ENCODE measurements at places on chromosomes 16 and 17. TPM values are rescaled to one million over a fixed set of nuclear protein-coding genes. Genes with fewer than 3 reads are reported as not detected.

DNA sequence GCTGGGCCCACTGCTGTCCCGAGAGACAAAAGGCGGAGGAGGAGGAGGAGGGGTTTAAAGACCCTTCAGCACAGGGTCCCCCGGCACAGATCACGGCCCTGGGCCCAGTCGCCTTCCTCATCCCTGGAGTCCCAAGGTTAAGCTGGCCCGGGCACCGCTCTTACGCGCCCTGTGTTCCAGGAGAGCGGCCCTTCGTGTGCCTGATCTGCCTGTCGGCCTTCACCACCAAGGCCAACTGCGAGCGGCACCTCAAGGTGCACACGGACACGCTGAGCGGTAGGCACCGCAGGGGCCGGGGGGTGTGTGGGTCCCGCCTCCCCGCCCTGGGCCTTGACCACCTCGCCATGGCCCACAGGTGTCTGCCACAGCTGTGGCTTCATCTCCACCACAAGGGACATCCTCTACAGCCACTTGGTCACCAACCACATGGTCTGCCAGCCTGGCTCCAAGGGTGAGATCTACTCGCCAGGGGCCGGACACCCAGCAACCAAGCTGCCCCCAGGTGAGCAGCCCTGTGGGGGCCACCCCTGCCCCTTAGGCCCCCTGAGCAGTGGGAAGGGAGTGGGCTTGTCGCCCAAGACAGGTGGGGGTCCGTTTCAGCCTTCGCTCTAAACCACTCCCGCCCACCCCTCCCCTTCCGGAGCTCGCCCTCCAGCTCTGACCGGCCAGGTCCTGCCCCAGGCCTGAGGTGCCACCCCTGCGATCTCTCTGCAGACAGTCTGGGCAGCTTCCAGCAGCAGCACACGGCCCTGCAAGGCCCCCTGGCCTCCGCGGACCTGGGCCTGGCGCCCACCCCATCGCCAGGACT lies 37.6 kb upstream of the ZC3H18 start:
- no peak for DNase-seq

DNA sequence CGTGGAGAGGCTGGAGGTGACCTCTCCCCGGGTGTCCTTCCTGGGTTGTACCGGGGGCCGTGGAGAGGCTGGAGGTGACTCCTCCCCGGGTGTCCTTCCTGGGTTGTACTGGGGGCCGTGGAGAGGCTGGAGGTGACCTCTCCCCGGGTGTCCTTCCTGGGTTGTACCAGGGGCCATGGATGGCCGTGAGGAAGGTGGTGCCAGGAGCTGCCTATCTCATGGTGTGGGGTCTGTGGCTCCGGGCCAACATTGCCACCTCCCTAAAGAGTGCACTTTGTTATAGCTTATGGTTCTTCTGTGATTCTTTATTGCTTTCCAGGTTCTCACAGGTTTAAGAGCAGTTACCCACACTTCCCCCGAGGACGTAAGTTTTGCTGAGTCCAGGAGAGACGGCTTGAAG lies 86.3 kb upstream of the ZNF750 start:
- DNase-seq: no peak

GRCh38 chr16:77788181-77789084 lies at the start of gene VAT1L:
VAT1L (plus strand) TSS chr16:77788564; CDS start chr16:77788683, 119 bp downstream.
- no peak for DNase-seq

DNA sequence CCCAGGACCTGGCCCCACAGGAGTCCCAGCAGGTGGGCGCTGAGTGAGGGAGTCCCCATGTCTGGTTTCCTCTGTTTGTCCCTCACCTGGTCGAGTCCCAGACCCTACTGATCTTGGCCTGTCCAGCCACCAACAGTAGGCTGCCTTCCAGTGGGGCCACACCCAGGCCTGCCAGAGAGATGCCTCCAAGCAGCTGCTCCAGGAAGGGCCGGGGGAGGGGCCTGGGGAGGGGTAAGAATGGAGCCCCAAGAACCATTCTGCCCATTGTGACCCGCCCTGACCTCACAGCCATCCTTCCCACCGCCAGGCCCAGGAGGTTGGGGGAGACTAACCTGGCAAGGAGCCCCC lies 736 bp downstream of the SPATA20 start:
- DNase-seq: no peak

GRCh38 chr17:35155246-35155645 lies 7.6 kb downstream of the UNC45B start:
- no peak for DNase-seq

DNA sequence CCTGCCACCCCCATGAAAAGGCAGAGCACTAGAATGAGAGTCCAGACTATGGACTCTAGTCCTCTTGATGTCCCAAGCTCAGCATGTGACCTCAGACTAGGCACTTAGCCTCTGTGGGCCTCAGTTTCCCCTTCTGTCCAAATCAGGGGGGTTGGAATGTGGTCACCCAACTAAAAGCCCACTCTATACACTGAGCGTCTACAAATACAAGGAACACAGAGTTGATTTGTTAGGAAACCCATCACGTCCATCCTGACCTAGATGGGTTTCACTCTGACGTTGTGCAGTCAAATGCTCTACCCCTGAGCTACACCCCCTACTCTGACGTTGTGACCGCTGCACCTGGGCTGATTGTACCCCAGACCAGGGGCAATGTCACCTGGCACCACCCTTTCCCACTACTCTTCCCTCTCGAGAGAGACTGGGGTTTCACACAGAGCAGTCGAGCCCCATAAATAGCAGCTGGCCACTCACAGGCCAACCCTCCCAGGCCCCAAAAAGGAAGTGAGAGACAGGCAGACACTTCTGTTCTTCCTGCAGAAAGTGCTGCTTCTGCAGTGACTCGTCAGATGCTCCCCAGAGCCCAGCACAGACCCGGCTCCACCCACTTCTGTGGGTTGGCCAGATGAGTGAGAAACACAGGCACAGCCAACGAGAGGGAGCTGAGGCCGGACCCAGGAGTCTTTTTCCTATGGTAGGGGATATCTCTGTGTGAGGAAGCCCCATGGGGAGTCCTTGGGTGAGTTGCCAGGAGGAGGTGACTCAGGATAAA lies 16.1 kb upstream of the TNFRSF13B start:
- DNase-seq: peak; percentile 76

DNA sequence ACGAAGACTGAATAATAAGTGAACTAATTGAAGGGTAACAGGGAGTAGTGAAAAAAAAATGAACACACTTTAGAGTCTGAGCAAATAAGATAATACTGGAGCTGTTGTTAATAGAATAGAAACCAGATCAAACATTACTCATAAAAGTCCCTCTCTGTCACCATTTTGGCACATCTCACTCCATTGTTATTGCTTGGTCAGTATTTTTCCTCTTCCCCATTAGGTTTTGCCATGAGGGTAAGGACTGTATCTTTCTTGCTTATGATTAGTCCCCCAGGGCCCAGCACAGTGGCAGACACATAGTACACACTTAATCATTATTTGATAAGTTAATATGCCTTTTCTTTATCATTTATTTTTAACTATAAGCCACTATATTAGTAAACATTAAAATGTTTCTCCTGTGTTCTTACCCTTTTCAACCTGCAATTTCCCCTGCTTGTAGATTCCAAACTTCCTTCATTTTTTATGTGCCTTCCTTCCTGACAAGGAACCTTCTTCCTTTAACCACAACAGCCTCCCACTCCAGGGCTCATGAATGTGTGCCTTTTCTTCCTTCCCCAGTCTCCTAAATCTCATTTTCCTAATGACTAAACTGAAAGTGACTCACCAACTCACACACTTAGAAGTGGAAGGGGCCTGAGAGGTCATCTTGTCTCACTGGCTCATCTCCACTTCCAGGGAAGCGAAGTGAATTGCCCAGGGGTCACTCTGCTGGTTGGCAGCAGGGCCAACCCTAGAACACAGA lies 88.2 kb upstream of the HAS3 start:
- DNase-seq: no peak

TPSG1 gene
- 1.6 TPM for total RNA-seq

ALDH3A2 gene
- 576 TPM for total RNA-seq

AOC3 gene
- total RNA-seq: 9.4 TPM

CLCN7 gene
- total RNA-seq: 134 TPM

ASPSCR1 gene
- 17.9 TPM for total RNA-seq

KRT33B gene
- total RNA-seq: 10.7 TPM

RNF112 gene
- 1.1 TPM for total RNA-seq

MYOCD gene
- 0.70 TPM for total RNA-seq

ZPBP2 gene
- not detected for total RNA-seq

ZNF174 gene
- total RNA-seq: 9.7 TPM

Measured in suprapubic skin (tissue), 4 donors.